Stimulated activated CD4-positive, alpha-beta T cell treated with anti-CD3 and anti-CD28 coated beads, Interleukin-4, amount 100 ng/mL, for 1 hour (primary cell): ENCODE measurements at places on chromosomes 11 and 22.

- DNase-seq: no peak
These were observed 81.2 kb upstream of the PRR5 start for GRCh38 chr22:44620841-44621257.

- no peak for DNase-seq
These were observed 18.4 kb downstream of the EIF3F start for GRCh38 chr11:8005556-8005955.

DNA sequence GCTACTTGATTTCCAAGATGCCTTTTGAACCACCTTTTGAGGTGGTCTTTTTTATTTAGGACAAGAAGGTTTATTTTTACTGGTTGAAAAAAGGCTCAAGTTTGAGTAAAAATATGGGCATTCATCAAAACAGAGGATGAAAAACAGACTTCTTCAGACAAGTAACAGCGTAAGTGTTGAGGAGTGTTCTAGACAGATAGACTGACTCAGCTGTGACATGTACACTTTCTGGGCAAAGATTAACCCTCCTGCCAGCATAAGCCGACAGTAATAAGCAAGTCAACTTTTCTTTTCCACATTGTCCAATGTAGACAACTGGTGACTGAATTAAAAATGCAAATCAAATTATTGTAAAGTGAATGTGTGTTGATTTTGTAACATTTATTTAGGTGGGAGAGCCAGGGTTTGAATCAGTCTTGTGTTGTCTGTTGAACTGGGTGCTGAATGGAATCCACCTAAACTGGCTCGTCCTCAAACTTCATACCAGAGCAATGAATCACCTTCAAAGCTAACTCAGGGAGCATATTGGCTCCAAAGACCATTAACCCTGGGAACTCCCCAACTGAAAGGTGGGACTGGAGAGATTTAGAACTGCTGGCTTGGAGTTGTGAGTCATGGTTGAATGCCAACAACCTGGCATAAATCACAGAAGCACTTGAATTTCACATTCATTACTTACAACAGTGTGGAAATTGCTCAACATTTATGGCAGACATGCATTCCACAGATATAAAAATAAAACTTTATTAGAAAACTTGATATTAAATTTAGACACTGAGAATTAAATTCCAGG lies 377.0 kb downstream of the ETS1 start:
- no peak for DNase-seq

DNA sequence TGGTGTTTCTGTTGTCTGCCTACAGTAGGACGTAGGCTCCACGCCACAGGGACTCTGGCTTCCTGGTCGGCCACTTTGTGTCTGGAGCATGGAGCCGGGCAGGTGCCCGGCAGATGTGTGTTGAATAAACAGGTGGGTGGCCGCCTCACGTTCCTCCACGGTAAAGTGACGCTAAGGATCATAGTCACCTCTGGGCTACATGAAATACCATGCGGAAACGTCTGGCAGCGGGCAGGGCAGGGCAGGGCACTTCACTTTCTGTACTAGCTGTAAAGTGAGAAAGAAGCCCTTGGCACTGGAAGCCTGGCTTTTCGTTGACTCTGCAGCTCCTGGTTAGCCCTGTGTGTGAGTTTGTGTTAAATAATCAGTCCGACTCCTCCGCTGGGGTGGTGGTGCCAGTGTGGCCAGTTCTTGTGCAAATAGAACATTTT lies 52.4 kb downstream of the MCM5 start:
- DNase-seq: no peak

DNA sequence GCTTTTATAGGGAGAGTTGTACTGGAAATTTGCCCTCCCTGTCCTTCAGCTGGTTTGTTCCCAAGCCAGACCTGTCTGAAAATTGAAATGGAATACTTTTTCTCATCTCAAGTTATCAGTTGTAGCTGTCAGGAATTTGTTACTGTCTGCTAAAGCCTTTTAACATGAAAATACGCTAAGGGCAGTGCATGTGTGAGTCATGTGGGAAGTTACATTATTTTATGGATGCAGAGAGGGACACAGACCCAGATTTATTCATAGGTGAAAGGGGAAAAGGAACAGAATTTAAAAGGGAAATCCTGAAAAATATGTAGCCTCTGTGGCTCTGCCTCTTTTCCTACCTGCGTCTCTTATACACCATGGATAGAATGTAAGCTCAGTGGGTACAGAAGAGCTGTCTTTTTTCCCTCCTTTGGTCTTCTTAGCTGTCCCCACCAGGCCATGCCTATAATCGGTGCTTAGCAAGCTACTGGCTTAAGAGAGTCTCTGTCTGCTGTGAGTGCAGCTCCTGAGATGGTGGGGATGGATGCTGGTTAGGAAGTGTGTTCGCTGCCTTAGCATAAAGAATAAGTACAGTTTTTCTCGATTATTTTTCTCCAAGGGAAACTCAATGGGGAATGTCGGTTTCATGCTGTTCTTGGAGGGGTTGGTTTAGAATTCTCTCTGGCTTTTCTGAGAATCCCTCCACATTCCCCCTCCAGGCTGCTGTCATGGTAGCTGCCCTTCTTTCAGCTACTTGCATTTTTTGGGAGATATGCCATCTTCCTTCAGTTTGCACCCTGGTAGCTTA lies 166.8 kb downstream of the TEAD1 start:
- no peak for DNase-seq

- DNase-seq: no peak
These were observed 163.0 kb downstream of the SPON1 start for GRCh38 chr11:14125529-14125928.

DNA sequence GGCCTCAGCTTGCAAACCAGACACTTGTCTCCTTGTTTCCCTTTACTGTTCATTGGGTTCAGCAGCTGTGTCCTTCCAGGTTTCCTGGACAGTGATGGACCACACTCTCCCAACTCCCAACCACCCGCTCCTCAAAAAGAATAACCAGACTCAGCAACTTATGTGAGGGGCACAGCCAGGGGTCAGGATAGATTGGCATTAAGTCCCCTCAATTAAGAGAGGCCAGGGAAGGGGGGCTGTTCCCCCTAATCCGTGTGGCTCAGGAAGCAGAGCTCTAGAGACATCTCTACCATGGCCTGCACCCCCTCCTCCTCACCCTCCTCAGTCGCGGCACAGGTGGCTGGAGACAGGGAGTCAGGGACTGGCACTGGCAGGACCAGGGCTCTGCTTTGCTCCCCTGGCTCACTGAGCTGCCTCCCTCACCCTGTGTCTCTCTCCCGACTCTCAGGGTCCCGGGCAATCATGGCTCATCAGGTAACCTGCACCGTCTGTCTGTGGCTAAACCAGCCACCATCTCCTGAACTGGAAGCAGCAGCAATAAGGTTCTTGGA lies 111.7 kb downstream of the ZNF280B start:
- DNase-seq: no peak

DNA sequence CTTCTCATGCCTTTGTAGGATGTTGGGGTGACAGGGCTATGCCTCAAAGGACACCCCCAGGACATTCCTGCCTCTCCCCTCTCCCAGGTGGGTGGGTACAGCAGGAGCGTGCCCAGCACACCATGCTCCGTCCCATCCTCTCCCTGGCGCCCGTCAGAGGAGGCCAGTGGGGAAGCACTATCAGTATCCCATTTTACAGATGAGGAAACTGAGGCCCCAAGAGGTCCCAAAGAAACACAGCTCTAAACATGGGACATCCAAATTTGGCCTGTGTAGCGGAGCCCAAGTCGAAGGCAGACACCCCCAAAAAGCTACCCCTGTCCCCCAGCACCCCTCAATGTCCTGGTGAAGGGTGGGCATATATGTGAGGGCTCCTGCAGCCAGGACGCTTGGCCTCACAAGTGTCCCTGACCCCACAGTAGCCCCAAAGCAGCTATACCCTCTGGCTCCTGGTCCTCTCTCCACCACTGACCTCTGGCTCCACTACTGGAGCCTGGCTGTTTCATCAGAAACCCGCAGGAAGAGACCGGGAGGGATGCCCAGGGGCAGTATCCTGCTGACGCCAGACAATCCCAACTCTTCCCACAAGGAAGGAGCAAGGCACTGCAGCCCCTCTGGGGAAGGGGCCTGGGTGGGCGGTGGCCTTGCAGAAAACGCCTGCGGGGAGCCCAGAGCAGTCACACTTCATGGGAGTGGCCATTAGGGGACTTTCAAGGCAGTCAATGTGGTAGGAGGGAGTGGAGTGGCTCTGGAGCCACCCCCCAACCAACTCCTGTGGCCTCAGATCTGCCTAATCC lies 5.4 kb downstream of the FADS3 start:
- no peak for DNase-seq

GRCh38 chr22:19113429-19113828 lies 8.8 kb downstream of the DGCR2 start:
- DNase-seq: no peak

GRCh38 chr22:26672060-26672471 lies 14.7 kb downstream of the MIAT start:
- DNase-seq: no peak

- no peak for DNase-seq
These were observed 7.4 kb downstream of the PRR33 start for GRCh38 chr11:1884303-1884700.

DNA sequence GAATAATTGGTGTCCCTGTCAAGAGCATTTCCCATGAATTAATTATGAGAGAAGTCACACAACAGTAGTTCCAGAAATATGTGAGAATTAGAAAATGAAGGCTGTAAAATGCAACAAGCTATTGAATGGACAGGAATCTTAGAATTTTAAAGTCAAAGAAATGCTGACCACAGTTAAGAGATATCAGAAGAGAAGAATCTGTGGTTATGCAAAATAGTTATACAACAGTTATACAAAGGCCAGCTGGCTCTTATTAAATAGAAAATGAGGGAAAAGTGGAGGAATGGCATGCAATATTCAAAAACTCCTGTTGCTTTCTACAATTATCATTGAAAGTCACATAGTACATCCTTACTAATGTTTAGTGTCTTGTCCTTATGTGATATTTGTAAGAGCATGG lies 27.4 kb downstream of the CASP12 start:
- no peak for DNase-seq

DNA sequence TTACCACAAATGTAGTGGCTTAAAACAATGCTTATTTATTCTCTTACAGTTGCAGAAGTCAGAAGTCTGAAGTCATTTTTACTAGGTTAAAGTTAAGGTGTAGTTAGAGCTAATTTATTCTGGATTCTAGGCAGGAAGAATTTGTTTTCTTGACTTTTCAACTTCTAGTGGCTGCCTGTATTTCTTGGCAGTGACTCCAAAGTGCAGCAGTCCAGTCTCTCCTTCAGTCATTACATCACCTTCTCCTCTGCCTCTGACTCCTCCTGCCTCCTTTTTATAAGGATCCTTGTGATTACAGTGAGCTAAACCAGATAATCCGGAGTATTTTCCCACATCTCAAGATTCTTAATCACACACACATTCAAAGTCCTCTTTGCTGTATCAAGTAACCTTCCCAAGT lies 581.4 kb downstream of the KCNA4 start:
- no peak for DNase-seq

DNA sequence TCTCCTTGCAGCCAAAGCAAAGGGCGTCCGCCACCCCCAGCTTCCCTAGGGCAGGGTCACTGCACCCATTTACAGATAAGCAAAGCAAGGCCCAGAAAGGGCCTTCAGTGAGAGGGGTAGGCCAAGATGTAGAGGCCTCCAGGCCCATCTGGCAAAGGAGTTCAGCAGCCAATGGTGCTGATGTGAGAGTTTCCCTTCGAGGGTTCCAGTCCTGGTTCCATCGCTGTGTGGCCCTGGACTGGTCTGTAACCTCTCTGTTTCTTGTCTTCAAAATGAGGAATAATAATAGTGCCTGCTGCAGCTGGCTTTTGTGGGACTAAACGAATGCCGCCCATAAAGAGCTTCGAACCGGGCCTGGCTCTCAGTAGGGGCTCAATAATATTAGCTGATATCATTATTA lies 4.0 kb downstream of the ELFN2 start:
- DNase-seq: no peak

- DNase-seq: no peak
These were observed 19.9 kb downstream of the LARGE2 start for GRCh38 chr11:45942381-45942780.

- DNase-seq: no peak
These were observed 527.8 kb downstream of the METTL15 start for GRCh38 chr11:28636033-28636432.

DNA sequence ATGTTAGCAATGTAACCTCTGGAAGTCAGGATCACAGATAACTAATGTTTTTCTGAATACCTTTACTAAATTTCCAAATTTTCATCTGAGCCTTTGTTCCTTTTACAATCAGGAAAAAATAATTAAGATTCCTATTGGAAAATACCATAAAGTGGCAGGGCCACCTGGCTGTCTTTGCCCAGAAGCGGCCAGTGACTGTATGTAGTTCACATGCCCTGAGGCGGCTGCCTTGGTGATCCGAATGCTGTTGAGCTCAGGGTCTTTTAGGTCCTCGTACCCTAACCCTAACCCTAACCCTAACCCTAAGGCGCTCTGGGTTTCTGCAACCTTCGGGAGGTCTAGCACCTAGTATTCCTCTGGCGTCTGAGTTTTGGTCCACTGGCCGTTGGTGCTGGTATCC lies 8.5 kb upstream of the ARFGAP3 start:
- DNase-seq: no peak

DNA sequence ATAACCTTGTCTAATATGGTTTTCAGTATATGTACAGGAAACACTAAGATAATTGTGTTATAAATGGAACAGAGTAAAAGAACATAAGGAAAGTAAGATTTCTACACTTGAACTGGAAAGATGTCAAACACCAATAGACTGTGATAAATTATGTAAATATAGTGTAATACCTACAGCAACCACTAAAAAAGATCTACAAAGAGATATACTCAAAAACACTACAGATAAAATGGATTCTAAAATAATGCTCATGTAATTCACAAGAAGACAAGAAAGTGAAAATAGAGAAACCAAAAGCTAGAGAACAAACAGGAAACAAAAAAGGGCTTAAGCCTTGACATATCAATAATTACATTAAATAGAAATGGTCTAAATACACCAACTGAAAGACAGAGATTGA lies 30.9 kb downstream of the DEUP1 start:
- DNase-seq: no peak

- DNase-seq: no peak
These were observed 31.9 kb upstream of the UPB1 start for GRCh38 chr22:24463071-24463760.

- DNase-seq: no peak
These were observed 438.0 kb downstream of the LUZP2 start for GRCh38 chr11:24934733-24935439.

DNA sequence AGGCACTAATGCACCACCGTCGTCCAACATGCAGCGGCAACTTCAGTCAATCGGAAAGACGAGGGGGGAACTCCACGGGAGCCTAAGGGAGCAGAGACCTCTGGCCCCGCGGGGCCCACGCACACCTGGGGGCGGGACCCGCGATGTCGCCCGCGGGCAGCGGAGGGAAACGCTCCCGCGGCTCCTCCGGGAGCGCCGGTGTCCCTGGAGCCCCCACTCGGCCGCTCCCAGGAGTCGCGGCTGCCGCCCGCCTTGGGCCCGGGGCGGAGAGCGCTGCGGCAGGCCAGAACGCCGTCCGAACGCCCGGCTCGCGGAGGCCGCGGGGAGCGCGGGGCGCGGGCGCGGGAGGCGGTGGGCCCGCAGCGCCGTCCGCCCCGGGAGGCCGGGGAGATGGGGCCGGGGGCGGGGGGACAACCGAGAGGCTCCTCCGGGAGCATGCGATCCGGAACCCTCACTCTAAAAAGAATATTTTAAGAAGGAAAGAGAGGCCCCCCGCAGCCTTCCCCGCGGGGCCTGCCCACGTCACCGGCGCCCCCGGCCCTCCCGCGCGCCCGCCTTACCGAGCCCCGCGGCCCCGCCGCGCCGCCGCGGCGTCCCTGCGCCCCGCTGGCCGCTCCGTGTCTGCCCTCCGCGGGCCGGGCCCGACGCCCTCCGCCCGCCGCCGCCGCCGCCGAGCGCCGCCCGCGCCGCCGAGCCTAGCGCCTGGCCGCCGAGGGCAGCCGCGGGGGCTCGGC lies 86.6 kb upstream of the ARHGAP32 start:
- DNase-seq: peak; percentile 14
